LHCN-M2 (cell line): ENCODE measurements at places on chromosomes 12 and 14.

DNA sequence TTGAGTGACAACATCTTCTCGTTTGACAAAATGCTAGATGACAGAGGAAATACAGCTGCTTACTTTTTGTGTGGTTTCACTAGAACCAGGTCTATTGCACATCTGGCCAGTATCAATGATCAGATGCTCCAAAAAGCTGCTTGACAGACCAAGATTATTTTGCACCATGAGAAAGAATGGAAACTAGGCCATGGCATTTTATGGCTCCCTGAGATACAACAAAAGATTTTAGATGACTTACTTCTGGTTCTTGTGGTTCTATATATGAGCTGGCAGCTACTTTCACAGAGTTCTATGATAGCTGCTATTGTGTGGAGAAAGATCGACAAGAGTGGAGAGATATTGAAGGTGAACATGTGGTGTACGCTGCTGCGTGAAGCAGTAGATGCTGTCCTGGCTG lies 25.9 kb upstream of the PPFIBP1 start:
- no peak for DNase-seq

- DNase-seq, result no peak
These were observed 235.0 kb upstream of the DCN start for GRCh38 chr12:91417650-91418049.

DNA sequence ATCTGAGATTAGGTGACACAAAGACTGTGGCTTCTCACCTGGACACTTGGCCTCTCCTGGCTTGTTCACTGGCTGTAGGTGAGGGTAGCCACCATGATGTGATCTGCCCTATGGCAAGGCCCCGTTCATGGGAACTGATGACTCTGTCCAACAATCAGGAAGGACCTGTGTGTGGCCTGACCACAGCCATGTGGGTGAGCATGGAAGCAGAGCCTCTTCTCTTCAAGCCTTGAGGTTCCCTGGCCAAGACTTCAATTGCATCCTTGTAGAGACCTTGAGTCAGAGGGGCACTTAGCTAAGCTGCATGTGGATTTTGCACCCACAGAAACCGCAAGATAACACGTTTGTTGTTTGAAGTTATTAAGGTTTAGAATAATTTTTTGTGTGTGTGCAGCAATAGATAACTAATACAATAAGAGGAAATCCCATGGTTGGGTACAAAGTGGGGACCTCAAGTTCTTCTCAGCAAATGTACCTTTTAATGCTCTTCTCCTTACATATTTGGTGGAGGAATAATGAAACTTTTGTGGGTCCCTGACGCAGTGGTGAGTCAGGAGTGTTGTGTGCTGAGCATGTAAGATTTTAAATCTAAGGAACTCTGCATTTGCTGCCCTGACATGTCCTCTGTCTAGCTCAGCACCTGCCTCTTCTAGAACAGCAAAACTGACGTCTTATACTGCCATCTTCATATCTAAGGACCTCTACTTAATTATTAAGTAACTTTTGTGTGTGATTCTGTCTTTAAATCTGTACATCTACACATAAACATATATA lies 27.5 kb upstream of the PLEKHG7 start:
- DNase-seq, result no peak

GRCh38 chr14:21734457-21735074 lies 60.9 kb upstream of the OR4E1 start:
- DNase-seq, result peak; percentile 46

GRCh38 chr12:58925111-58925611 lies 4.9 kb upstream of the LRIG3 start:
- no peak for DNase-seq

DNA sequence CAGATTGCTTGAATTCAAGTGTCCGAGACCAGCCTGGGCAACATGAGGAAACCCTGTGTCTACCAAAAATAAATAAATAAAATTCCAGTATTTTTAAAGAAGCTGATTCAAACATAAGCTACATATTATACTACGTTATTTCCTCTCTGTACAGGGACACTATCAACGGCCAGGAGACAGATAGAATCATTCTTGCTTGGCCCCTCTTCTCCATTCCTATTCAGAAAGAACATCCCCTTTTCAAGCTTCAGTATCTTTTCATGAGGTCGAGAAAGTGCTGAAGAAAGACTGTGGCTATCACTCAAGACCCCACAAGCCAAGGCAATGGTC lies 314 bp upstream of the DHRS7 start:
- DNase-seq, result no peak

GRCh38 chr12:15423629-15424028 lies 101.3 kb downstream of the PTPRO start:
- DNase-seq, result no peak

- peak; percentile 67 for DNase-seq
These were observed 7.7 kb upstream of the SLC6A15 start for GRCh38 chr12:84920331-84920730.

- DNase-seq, result no peak
These were observed 199.0 kb downstream of the TSPAN9 start for GRCh38 chr12:3276226-3276625.

DNA sequence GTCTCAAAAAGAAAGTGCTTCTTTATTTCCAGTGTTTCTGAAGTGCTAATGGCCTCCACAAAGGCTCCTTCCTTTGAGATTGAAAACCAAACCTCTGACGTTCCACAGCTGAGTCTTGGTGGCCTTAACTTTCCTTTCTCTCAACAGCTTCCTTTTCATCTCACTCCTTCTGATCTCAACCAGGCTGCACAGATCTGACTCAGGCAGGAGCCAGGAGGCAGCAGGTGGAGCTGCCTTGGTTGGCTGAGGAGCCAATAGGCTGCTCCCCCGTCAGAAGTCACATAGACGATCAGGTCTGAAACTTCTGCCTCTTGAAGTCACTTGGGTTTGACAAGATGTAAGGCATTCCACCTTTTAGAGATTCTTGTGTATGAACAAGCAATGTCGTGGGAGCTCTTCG lies 9.1 kb upstream of the KCNA5 start:
- DNase-seq, result no peak

GRCh38 chr14:62209287-62209899 lies 447.2 kb downstream of the SNAPC1 start:
- DNase-seq, result peak; percentile 26

- DNase-seq, result peak; percentile 36
These were observed 5.3 kb upstream of the GDF11 start for GRCh38 chr12:55737581-55738122.

- DNase-seq, result no peak
These were observed 323.3 kb upstream of the RTL1 start for GRCh38 chr14:101226603-101227425.

GRCh38 chr14:86217523-86217922 lies 687.6 kb downstream of the FLRT2 start:
- DNase-seq, result no peak

DNA sequence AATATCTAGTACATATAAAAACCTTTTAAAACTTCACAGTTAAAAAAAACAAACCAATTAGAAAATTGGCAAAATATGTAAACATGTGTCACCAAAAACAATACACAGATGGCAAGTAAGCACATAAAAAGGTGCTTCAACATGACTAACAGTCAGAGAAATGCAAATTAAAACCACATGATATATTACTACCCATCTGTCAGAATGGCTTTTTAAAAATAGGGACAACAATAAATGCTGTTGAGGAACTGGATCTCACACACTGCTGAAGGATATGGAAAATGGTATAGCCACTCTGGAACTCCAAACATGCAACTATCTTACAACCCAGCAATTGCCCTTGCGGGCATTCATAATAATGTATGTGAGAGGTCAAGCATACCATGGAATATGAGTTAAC lies 1153.6 kb downstream of the FLRT2 start:
- no peak for DNase-seq
